Esophagus squamous epithelium (tissue), 5 donors: ENCODE measurements at places on chromosomes 4 and X.

DNA sequence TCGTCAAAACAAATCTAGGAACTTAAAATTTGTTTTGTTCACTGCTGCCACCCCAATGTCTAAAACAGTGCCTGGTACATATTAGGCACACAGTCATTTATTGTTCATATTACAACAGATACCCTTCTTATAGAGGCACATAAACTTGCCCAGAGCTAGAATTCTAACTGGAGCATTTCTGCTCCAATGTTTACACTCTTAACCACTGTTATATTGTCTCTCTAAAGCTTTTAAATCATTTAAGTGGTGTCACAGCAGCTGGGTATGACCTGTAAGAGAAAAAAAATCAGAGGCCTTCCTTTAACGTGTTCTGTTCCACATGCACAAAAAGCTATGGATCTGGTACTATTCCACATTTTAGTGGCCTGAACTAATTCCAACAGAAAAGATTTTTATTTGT, 3.0 kb downstream of the UBE2D3 start:
- H3K4me1 ChIP-seq: peaks cover 50% of the 10 kb centered on the region
- no peak for DNase-seq
- peak overlapping the region; percentile 100 for H3K27ac ChIP-seq
- no peaks in the 10 kb centered on the region for H3K36me3 ChIP-seq
- no peaks in the 10 kb centered on the region for H3K27me3 ChIP-seq

GRCh38 chr4:176539091-176539784, 219.5 kb downstream of the SPCS3 start:
- no peaks in the 10 kb centered on the region for H3K4me1 ChIP-seq
- H3K27ac ChIP-seq: no peak overlapping the region
- no peaks in the 10 kb centered on the region for H3K27me3 ChIP-seq
- no peak for DNase-seq

DNA sequence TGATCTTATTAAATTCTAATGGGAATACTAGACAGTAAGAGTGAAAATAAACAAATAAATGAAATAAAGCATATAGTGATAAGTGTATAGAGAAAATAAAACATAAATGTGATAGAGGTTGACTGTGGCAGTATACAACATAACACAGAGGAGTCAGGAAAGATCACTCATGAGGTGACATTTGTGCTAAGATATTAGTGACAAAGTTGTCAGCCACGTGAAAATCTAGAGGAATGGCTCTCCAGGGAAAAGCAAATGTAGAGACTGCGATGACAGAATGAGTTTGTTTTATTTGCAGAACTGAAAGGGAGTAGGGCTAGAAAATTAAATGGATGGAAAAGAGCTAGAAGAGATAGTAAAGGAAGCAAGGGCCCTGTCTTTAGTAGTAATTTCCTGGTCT, 72.8 kb upstream of the GABRA2 start:
- no peak for DNase-seq
- H3K27me3 ChIP-seq: no peaks in the 10 kb centered on the region
- no peaks in the 10 kb centered on the region for H3K4me1 ChIP-seq
- no peak overlapping the region for H3K27ac ChIP-seq

DNA sequence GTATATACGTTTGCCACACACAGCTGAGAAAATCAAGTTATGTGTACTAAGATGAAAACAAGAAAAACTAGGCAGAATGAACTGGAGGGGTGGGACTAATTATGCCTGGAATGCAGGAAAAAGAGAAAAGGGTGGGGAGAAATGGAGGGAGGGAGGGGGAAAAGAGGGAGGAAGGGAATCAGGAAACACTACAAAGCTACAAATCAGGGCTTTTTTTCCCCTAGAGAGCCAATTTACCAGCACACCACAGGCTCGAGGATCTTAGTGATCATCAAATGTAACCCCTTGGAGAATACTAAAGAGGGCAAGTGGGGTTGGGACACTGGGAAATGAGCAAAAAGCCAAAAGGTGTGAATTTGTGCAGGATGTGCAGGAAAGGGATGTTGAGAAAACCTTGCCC, 451.9 kb downstream of the SMARCA1 start:
- no peaks in the 10 kb centered on the region for H3K4me1 ChIP-seq
- H3K36me3 ChIP-seq: no peaks in the 10 kb centered on the region
- no peak overlapping the region for H3K27ac ChIP-seq
- no peak for DNase-seq
- no peak overlapping the region for H3K4me3 ChIP-seq

- no peaks in the 10 kb centered on the region for H3K36me3 ChIP-seq
- H3K27me3 ChIP-seq: no peaks in the 10 kb centered on the region
- DNase-seq: no peak
- no peak overlapping the region for H3K4me3 ChIP-seq
- no peaks in the 10 kb centered on the region for H3K4me1 ChIP-seq
Measured at GRCh38 chr4:56026596-56026995, 77.9 kb downstream of the CEP135 start.

DNA sequence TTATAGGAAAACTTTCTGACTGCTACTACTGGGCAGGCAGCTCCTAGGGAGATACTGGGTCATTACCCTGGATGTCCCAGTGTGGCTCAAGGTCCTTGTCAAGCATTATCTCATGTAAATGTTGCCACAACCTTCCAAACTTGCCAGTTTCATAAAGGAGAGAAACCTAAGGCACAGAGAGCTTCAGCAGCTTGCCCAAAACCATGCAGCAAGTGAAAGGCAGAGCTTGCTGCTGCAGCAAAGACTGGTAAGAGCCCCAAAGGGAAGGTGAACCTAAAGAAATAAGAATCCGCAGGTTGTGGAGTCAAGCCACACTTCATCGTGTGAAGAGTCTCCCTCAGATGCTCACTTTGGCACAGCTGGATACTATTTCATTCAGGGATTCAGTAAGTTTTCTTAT, 2.3 kb downstream of the MPP1 start:
- no peak overlapping the region for H3K27ac ChIP-seq
- no peak for DNase-seq
- H3K4me1 ChIP-seq: peaks cover 4% of the 10 kb centered on the region
- no peak overlapping the region for H3K4me3 ChIP-seq
- H3K27me3 ChIP-seq: no peaks in the 10 kb centered on the region

GRCh38 chr4:155846929-155847328, 19.1 kb downstream of the ASIC5 start:
- no peaks in the 10 kb centered on the region for H3K4me1 ChIP-seq
- DNase-seq: no peak
- no peak overlapping the region for H3K27ac ChIP-seq

DNA sequence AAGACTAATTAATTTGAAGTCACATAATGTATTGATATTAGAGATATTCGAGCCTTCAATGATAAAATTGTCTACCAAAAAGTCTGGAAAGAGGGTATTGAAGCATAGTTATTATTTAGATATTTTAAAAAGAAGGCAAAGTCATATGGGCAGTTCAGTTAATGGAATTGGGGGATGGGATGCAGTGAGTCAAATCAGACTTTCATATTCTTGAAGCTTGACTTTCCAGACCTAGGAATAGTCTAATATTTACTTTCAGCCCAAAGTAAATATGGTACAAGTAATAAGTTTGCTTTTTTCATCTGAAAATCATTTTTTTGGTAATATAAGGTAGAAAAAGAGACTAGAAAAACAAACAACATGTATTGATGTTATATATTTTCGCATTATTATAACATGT, 2017.8 kb downstream of the C4orf33 start:
- no peak overlapping the region for H3K27ac ChIP-seq
- DNase-seq: no peak
- H3K4me1 ChIP-seq: no peaks in the 10 kb centered on the region
- H3K36me3 ChIP-seq: no peaks in the 10 kb centered on the region

GRCh38 chrX:34805951-34806350, 136.6 kb upstream of the FAM47B start:
- no peaks in the 10 kb centered on the region for H3K36me3 ChIP-seq
- H3K4me1 ChIP-seq: no peaks in the 10 kb centered on the region

DNA sequence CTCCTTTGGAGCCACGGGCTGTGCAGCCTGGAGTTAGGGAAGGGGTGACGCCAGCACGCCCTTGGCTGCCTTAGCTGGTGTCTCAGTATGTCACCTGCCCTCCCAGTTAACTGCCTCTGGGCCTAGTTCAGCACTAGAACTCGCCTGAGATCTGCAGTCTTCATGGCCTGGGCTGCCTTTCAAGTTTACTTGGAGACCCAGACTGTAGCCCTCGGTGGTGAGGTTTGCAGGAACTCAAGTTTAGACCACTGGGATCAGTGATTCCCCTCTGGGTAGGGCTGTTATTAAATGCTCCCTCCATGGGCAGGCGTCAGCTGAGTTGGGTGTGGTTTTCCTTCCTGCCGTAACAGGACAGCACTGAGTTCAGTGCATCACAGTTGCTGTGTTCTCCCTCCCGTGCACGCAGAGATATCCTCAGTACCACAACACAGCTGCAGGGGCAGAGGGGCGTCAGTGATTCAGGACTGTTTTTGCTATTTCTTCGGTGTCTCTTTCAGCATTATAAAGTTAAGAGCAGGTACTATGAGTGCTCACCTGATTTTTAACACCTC, 30.5 kb downstream of the PLAC8 start:
- no peaks in the 10 kb centered on the region for H3K4me1 ChIP-seq
- no peaks in the 10 kb centered on the region for H3K36me3 ChIP-seq
- no peak overlapping the region for H3K4me3 ChIP-seq

GRCh38 chr4:123419885-123420755, 23.5 kb downstream of the SPRY1 start:
- H3K27ac ChIP-seq: no peak overlapping the region
- no peak overlapping the region for H3K4me3 ChIP-seq
- no peaks in the 10 kb centered on the region for H3K36me3 ChIP-seq

GRCh38 chr4:163528653-163529052, 34.2 kb downstream of the TMA16 start:
- no peaks in the 10 kb centered on the region for H3K4me1 ChIP-seq
- H3K36me3 ChIP-seq: peaks cover 79% of the 10 kb centered on the region
- no peak overlapping the region for H3K27ac ChIP-seq
- H3K4me3 ChIP-seq: no peak overlapping the region

DNA sequence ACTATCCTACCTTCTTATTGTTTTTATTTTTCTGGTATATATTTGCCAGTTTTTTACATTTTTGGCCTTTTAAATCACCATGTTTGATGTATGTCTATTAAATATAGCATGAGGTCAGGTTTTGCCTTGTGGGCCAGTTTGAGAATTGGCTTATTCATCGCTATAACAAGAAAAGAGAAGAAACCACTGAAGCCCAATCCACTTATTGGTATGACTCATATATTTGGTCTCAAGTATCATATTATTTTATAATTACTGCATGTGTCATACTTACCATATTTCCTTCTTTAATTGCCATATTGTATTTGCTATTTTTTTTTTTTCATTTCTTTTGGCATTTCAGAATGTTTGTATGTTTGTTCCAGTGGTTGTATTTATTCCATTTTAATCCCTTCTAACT, 99.3 kb downstream of the IRF2 start:
- no peaks in the 10 kb centered on the region for H3K4me1 ChIP-seq
- H3K27me3 ChIP-seq: no peaks in the 10 kb centered on the region
- H3K36me3 ChIP-seq: no peaks in the 10 kb centered on the region
- no peak overlapping the region for H3K27ac ChIP-seq

GRCh38 chrX:11137543-11138139, 26.5 kb downstream of the HCCS start:
- H3K4me3 ChIP-seq: no peak overlapping the region
- DNase-seq: no peak
- H3K27me3 ChIP-seq: no peaks in the 10 kb centered on the region
- no peaks in the 10 kb centered on the region for H3K36me3 ChIP-seq

- H3K27me3 ChIP-seq: no peaks in the 10 kb centered on the region
- H3K4me3 ChIP-seq: no peak overlapping the region
- H3K27ac ChIP-seq: no peak overlapping the region
- no peaks in the 10 kb centered on the region for H3K4me1 ChIP-seq
- no peaks in the 10 kb centered on the region for H3K36me3 ChIP-seq
Measured at GRCh38 chr4:7180938-7181337, 11.4 kb upstream of the SORCS2 start.

DNA sequence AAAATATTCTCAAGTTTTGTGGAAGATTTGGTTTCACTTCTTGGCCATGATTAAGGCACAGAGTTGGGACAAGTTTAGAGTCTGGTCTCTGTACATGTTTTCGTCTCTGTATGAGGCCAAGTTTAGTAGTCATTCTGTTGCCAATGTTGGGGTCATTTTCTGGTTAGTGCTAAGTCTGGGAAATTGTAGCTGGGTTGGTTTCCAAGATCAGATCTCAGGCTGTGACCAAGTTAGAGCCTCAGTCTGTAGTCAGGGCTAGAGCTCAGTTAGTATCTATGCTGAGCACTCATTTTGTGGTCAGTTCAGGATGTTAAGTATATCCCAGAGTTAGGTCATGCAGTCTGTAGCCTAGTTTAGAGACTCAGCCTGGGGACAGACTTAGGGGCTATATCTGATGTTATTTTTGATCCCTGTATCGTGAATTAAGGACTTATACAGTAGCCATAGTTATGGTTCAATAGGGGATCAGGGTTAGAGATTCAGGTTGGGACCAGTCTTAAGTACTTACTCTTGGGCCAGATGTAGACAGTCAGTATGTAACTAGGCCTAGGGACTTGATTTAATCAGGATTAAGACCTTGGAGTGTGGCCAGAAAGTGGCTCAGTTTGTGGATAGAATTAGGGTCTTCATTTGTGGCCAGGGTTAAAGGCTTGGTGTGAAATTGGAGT, 6.6 kb upstream of the ENOX2 start:
- H3K27me3 ChIP-seq: no peaks in the 10 kb centered on the region
- DNase-seq: no peak
- H3K27ac ChIP-seq: no peak overlapping the region
- H3K4me1 ChIP-seq: no peaks in the 10 kb centered on the region
- H3K36me3 ChIP-seq: no peaks in the 10 kb centered on the region

GRCh38 chr4:164856396-164856795, 20.6 kb upstream of the APELA start:
- DNase-seq: no peak
- H3K4me3 ChIP-seq: no peak overlapping the region
- no peaks in the 10 kb centered on the region for H3K36me3 ChIP-seq
- no peaks in the 10 kb centered on the region for H3K4me1 ChIP-seq
- H3K27ac ChIP-seq: no peak overlapping the region

DNA sequence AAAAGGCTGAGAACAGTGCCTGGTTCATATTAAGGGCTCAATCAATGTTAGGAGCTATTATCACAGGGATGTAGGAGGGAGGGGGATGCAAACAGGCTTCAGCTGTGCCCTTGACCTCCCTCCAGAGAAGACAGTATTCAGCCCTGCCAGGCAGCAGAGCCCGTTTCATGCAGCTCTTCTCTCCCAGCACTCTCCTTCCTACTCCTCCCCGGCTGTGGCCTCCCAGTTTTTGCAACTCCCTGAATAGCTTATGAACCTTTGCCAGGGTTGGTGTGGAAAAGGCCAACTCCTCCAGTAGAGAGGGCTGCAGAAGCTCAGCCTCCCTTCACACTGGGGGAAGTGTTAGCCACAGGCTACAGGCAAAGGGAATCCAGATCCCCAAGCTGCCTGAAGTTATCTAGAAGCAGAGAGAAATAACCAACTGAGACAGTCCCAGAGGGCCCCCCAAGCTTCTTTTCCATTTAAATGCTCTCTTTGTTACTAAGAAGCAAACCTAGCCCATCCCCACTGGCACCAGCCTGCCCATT, 31.7 kb upstream of the APLN start:
- no peaks in the 10 kb centered on the region for H3K4me1 ChIP-seq
- no peaks in the 10 kb centered on the region for H3K27me3 ChIP-seq
- DNase-seq: no peak
- H3K27ac ChIP-seq: no peak overlapping the region

- H3K27me3 ChIP-seq: no peaks in the 10 kb centered on the region
- no peaks in the 10 kb centered on the region for H3K4me1 ChIP-seq
- H3K36me3 ChIP-seq: no peaks in the 10 kb centered on the region
- no peak for DNase-seq
- H3K4me3 ChIP-seq: no peak overlapping the region
Measured at GRCh38 chrX:34956916-34957315, 14.3 kb downstream of the FAM47B start.

- peak; percentile 4 for DNase-seq
- H3K4me3 ChIP-seq: peak within 1 kb of the TSS; percentile 73
- peak within 1 kb of the TSS; percentile 87 for H3K27ac ChIP-seq
- H3K36me3 ChIP-seq: peaks cover 5% of the 10 kb centered on the region
Measured at GRCh38 chrX:129843459-129844306, at the start of gene ZDHHC9. ZDHHC9 (minus strand) TSS chrX:129843886; CDS start chrX:129841945, 1,941 bp downstream.
